ENCODE measurements at places on chromosomes 6 and 20.

DNA sequence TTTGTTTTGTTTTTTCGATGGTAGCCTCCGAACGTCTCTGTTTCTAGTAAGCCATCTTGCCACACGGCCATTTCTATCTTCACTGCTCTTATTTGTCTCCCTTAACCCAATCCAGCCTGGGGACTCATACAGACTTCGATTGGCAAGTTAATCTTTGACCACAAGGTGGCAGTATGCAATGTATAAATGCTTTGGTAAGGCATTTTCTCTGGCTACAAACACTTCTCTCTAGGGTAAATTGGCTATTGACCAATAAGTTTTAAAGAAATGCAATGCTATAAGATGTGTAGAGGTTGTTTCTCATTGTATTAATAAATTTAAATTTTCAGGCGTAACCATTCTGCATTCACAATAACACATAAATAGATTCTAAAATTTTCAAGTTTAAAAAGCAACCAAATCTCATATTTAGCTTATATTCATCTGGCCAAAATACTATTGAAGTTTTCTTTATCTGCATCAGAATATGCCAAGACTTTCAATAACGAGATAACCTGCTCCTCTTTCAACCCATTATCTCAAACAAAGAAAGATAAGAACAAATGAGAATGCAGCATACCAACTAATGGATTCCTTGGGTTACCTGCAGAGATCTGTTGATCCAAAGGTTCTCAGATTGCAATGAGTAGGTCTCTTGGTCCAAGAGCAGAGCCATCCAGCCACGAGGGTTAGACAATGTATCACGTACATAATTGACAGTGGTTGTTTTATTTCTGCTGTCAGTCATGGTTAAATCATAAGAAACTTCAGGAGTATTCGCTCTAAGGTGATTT is 231.9 kb downstream of the PKHD1 start:
- no peak for DNase-seq

- DNase-seq, result no peak
These were observed 78.0 kb upstream of the ELOVL5 start for GRCh38 chr6:53426667-53427270.

DNA sequence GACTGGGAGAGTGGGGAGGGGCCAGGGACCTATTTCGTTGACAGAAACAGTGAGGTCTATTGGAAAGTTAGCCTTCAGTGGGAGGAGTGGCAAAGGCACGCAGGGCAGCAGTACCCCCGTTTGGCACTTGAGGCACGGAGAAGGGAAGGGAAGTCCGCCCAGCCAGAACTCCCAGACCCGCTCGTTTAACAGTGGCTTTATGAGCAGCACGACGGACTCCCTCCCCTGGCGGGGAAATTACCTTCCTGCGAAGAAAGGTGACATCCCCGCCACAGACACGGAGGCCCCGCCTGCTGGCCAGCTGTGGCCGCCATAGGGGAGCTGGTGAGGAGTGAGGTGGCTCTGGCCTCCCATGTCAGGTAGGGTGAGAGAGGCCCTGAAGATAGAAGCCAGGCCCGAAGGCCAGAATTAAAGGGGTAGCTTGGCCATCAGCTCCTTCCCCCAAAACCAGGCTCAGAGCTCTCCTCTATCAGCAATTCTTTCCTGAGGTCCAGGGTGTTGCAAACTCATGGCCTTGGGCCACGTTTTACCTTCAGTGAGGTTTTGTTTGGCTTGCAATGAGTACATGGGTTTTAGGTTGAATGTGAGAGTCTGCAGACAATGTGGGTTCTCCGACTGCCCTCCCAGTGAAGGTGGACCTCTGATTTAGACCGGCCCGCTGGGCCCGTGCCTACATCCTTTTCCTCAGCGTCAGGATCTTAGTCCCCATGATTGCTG is 123.7 kb downstream of the MRPL14 start:
- DNase-seq, result no peak

DNA sequence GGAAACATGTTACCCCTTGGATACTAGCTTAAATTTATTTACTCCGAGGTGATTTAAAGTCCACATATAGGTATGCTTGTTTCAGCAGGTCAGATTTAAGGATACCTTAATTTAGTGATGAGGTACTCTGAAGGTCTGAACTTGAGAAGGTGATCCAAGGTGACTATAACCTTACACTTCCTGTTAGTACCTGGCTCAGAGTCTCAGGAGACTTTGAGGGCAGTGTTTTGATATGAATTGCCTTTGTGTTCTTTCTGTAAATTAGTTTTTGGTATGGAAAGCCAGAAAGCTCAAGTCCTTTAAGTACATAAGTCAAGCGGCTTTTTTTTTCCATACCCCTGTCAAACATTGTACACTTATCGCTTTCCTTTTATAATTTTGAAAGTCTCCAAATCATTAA is 489.0 kb downstream of the CDKAL1 start:
- DNase-seq, result no peak

All from right hindlimb (tissue), 1 donor.